Esophagus squamous epithelium (tissue), 5 donors: ENCODE measurements at places on chromosomes 11 and 22.

- DNase-seq, result no peak
Measured at GRCh38 chr22:25362883-25363240, 143.4 kb downstream of the CRYBB2 start.

GRCh38 chr22:20020533-20021195 is at the start of gene TANGO2:
Gene TANGO2 (plus strand): TSS chr22:20021110. CDS start chr22:20036799, 15,689 bp downstream.
- DNase-seq, result no peak

GRCh38 chr11:92794783-92795182 is 174.7 kb upstream of the MTNR1B start:
- DNase-seq, result no peak

GRCh38 chr11:97754976-97755375 is 1265.8 kb upstream of the CNTN5 start:
- no peak for DNase-seq

- DNase-seq, result no peak
Measured at GRCh38 chr11:9701799-9702198, 37.9 kb downstream of the SWAP70 start.

GRCh38 chr11:25899617-25900160 is 432.2 kb upstream of the ANO3 start:
- no peak for DNase-seq

GRCh38 chr11:80700386-80700785 is 1259.6 kb upstream of the TENM4 start:
- DNase-seq, result no peak
